Heart left ventricle (tissue), 16 donors: ENCODE measurements at places on chromosomes 11 and 22. TPM values are rescaled to one million over a fixed set of nuclear protein-coding genes. Genes with fewer than 3 reads are reported as not detected.
A peak's percentile ranks its signal among the peaks of the same experiment; 100 is the strongest.

- DNase-seq = no peak
Observed at GRCh38 chr22:17700778-17701177, 62.2 kb downstream of the BCL2L13 start.

GRCh38 chr11:124801636-124802312 lies 1.6 kb upstream of the MSANTD2 start:
- no peak for DNase-seq

DNA sequence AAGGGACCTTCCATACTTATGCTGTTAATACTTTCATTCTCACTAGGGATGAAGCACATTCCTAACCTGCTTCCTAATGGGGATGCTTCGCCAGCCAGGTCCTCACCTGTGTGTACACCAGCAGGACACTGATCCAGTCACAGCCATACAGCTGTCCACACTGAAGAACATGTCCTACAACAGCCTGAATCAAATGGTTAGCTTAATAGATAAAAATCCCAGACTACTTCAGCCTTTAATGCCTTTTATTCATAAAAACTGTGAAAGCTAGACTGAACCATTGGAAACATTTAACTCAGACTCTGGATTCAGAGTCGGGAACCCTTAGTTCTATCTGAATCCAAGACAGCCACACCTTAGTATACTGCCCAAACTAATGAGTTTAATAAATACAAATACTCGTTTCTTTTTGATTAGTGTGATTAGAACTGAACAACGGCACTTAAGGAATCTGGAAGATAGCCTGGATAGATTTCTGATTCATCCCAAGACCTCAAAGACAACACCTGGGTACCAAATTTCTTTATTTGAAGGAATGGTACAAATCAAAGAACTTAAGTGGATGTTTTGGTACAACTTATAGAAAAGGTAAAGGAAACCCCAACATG lies 3.3 kb downstream of the FTH1 start:
- no peak for DNase-seq

GRCh38 chr11:114075891-114076441 lies 16.5 kb downstream of the ZBTB16 start:
- no peak for DNase-seq

GRCh38 chr11:86443415-86443814 lies 68.7 kb downstream of the CCDC81 start:
- DNase-seq = no peak

- peak; percentile 83 for DNase-seq
Observed at GRCh38 chr11:65471447-65471891, 27.4 kb upstream of the MALAT1 start.

GRCh38 chr11:24819006-24819405 lies 322.2 kb downstream of the LUZP2 start:
- no peak for DNase-seq

DNA sequence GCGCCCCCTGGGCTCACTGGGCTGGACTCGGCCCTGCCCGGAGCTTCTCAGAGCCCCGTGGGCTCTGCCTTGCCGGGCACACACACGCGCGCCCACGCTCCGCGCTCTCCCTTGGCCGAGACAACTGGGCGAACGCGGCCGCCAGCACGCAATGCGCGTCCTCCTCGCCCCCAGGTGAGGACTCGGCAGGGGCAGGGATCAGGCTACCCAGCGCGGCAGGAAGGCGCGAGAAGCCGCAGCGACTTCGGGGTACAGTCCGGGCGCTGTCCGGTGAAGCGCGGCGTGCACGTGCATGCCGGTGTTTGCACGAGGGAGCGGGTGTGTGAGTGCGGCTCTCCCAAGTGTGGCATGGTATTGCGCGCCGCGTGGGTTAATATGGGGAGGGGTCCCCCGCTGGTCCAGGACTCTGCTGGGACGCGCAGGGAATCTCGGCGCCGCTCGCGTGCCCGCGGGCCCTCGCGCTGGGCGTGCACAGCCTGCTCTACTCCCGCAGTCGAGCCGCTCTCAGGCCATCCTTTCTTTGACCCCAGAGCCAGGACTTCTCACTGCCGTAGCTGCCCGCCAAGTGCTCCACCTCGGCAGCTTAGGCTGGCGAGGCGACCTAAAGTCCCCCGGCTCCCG lies 5.4 kb downstream of the WNT7B start:
- no peak for DNase-seq

GRCh38 chr22:27973846-27974245 lies 54.8 kb upstream of the PITPNB start:
- DNase-seq = no peak

GRCh38 chr11:28679795-28680468 lies 571.7 kb downstream of the METTL15 start:
- DNase-seq = no peak

- no peak for DNase-seq
Observed at GRCh38 chr11:132623511-132623910, 908.8 kb downstream of the OPCML start.

DNA sequence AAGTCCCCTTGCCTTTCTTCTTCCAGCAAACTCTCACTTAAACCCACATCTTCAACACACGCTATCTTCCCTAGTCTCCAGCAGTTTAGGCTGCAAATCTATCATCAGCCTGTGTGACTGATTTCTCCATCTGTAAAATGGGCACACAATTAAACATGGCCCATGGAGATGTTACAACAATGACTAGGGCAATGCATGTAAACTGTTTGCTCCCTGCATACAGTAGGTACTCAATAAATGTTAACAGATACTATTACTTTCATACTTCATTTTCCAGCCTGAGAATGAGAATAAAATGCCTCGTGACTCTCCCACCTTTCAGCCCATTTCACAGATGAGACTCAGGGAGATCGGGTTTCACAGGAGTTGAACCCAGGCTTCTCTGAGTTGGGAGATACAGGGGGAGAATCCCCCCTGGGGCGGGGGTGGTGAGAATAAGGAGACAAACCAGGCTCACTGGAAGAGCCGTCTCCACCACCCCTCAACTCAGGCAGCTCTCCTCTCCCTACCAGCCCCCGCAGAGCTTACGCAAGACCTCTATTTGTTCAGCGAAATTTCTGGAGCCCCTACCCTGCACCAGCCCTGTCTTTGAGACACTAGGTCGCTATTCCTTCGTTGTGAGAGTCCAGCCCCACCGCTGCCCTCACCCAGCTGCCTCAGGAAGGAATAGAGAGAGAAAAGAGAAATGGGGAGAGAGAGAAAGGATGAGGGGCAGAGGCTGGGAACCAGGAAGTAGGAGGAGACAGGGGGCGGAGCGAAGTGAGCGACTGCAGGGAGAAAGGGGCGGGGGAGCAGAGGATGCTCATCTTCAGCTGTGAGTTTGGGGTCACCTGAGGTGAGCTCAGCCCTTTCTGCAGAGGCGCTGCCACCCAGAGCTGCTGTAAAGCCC lies 42.1 kb upstream of the KLHL35 start:
- peak; percentile 76 for DNase-seq

- no peak for DNase-seq
Observed at GRCh38 chr11:95702526-95702925, 87.1 kb downstream of the FAM76B start.

- DNase-seq = no peak
Observed at GRCh38 chr11:74646954-74647353, 54.6 kb downstream of the POLD3 start.

DNA sequence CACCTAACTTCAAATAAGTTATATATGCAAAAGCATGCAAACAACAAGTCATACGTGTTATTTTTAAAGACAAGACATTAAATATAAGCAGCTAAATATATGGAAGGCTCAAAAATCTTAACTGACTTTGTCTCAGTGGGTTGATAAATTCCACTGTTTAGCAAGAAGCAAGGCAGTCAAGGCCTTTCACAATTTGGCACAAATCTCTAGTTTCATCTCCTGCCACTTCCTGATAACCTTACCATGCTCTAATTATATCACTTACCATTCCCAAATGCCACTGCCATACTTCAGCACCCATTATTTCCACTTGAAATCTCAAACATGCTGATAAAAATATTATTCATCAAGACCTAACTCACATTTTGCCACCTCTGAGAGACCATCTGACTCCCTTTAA lies 24.8 kb downstream of the DCUN1D5 start:
- DNase-seq = no peak

DNA sequence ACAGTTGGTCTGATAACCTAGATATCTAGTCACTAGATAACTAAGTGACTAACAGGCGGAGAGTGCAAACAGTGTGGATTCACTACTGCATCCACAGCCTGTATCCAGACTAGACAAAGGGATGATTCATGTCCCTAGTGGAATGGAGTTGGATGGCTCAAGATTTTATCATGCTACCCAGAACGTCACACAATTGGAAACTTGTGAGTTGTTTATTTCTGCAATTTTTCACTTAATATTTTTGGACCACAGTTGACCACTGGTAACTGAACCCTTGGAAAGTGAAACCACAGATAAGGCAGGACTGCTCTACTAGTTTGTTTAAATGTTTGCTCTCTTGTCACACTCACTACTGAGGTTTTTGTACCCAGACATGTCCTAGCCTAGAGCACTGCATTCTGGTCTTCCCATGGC lies 76.0 kb downstream of the UBASH3B start:
- DNase-seq = no peak

- no peak for DNase-seq
Observed at GRCh38 chr11:70954471-70954870, 297.9 kb downstream of the SHANK2 start.

DNA sequence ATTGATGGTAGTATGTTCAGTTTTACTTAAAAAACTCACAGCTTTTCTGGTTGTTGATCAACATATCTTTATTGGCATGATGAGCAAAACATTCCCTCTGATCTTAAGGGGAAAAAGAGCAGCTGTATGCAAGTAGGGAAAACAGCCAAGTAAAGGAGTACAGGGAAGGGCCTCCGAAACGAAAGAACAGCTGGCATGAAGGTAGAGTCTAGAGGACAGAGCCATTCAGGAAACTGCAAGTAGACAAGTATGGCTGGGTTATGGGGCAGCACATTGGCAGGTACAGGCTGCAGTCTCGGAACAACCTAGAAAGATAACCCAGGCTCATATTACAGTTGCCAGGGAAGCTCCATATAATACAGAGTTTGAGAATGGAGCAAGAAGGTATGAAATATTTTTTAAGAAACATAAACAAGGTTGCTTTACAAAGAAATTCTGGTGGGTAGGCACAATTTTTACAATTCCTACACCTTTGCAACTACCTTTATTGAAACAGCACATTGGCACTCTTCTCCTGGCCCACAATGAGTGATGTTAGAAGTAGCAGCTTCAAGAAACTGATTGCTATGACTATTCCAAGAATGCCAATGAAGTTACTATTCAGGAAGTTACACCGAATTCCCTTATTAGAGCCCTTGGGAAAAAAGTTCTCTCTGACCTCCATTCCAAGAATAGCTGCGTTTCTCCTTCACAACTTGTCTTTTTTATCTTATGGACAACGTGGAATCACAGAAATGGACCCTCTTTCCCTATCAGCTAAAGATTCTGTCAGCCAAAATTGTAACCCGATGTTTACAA lies 45.2 kb downstream of the LGR4 start:
- DNase-seq = no peak

- no peak for DNase-seq
Observed at GRCh38 chr22:37601540-37602442, 6.8 kb upstream of the GGA1 start.

DNA sequence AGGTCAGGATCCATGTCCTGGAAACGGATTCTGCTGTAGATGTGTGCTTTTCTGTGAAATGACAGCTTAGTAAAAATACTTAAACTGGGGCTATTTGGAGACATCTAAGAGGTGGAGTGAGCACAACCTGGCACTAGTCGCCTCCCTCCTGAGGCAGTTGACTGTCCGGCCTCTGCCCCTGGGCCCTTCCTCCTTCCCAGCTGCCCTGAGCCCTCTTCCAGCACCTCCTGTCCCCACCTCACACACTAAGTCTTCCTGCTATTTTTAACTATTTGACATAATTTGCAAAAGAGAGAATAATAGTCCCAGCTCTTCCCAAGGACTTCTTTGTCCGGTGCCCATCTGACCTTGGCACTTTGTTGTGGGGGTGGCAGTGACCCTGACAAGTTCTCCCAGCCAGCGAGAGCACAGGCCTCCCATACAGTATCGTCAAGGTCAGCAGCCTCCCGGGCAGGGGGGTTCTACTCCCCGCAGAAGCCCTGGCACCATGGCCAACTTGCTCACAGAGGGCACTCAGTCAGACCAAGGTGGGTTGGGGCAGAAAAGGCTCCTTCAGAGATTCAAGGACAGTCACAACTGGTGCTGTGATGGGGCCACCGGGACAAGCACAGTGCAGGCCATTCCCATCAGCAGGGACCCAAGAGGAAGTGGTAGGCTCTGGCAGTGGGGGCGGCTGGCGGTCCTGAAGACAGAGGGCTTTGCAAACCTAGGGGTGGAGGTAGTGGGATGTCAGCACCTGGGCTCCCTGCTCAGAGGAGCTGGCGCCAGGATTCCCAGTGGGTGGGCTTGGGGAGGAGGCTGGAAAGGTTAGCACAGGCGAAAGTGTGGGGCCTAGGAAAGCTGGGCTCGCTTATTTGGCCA lies 5.5 kb upstream of the NEAT1 start:
- peak; percentile 75 for DNase-seq

GRCh38 chr22:24482575-24482974 lies 12.6 kb upstream of the UPB1 start:
- no peak for DNase-seq

DNA sequence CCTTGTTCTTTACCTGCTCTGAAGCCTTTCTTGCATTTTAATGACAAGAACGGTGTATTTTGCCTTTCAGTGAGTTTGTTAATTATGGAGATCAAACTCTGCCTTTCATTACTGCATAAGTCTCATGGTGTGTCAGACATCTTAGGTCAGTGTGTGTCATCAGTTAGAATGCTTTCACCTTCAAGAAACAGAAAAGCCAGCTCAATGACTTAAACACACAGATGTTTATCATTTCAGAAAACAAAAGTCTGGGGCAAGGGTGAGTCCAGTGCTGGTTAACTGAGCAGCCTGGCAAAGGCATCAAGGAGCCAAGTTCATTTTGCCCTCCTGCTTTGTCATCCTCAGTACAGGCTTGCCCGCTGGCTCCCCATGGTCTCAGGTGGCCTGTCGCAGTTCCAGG lies 54.5 kb downstream of the PACS1 start:
- no peak for DNase-seq

GRCh38 chr11:123284454-123284853 lies 89.4 kb upstream of the CLMP start:
- DNase-seq = no peak

Gene ATP6V1E1
- 126 TPM for polyA plus RNA-seq

Gene DAGLA
- polyA plus RNA-seq = 3.3 TPM

Gene TMEM86A
- polyA plus RNA-seq = 3.7 TPM

Gene BATF2
- polyA plus RNA-seq = 1.6 TPM

Gene SYCE3
- polyA plus RNA-seq = not detected

Gene OR4X1
- not detected for polyA plus RNA-seq

Gene PEX26
- polyA plus RNA-seq = 21.9 TPM

Gene CRKL
- polyA plus RNA-seq = 39.7 TPM

Gene ZNF280B
- 0.19 TPM for polyA plus RNA-seq

Gene C22orf31
- not detected for polyA plus RNA-seq
